ENCODE measurements at places on chromosomes 7 and 10.

DNA sequence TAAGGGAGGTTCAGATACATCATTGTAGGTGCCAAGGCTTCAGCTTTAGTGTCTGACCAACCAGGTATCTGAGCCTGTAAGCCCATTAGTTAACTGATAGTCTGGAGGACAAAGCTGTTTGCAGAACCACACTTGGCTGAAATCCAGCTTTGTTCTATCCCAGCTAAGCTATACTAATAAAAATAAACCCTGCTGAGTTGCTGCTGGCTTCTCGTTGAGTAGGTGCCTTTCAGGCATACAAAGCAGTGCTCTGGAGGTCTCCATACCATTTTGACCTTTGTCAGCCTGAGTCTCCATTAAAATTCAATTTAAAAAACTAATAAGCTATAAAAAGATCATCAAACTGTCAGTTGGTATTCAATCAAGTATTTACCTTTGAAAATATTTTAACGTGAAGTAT lies 22.0 kb downstream of the CDCA7L start:
- no peak for DNase-seq

DNA sequence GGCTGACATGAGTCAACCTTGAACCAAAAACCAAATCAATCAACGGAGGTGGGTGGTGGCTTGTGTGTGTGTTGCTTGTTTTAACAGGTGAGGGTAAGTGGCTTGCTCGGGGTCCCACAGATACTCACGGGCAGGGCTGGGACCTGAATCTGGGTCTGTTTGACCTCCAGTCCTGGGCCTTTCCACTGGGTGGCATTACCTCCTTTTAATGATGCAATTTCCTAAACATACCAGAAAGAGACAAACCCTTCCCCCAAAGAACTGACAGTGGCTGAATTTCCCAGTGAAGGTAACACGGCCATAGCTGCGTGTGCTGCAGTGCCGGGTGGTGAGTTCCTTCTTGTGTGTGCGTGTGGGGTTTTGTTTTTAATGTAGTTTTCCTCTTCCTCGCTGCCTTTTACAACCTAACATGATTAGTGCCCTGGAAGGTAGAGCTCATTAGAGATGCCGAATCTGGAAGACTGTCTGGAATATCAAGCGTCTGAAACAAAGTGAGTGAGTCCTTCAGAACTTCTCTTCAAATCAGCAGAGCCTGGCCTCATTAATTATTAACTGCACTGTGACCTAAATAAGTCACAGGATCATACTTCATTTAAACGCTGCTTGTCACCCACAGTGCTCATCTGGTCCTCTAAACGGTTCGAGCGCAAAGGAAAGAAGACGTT lies 166.1 kb upstream of the TCERG1L start:
- no peak for DNase-seq

DNA sequence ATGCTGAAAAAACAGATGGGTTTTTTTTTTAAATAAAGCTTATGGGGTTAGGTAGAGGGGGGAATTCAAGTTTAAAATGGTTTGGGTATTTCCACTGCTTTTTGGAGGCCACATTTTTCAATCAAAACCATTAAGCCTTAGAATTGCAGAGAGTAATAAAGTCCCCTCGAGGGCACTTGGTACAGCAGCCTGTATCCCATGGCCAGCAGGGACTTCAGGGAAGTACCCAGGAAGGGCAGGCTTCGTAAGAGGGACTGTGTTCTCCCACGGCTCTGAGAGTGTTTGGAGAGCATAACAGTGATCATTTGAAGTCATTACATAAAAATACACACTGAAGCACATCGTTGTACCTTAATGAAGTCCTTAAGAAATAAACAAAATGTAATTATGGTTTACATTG lies 432.7 kb downstream of the DPP6 start:
- DNase-seq: no peak

GRCh38 chr7:138033241-138033640 lies 31.4 kb upstream of the CREB3L2 start:
- no peak for DNase-seq

DNA sequence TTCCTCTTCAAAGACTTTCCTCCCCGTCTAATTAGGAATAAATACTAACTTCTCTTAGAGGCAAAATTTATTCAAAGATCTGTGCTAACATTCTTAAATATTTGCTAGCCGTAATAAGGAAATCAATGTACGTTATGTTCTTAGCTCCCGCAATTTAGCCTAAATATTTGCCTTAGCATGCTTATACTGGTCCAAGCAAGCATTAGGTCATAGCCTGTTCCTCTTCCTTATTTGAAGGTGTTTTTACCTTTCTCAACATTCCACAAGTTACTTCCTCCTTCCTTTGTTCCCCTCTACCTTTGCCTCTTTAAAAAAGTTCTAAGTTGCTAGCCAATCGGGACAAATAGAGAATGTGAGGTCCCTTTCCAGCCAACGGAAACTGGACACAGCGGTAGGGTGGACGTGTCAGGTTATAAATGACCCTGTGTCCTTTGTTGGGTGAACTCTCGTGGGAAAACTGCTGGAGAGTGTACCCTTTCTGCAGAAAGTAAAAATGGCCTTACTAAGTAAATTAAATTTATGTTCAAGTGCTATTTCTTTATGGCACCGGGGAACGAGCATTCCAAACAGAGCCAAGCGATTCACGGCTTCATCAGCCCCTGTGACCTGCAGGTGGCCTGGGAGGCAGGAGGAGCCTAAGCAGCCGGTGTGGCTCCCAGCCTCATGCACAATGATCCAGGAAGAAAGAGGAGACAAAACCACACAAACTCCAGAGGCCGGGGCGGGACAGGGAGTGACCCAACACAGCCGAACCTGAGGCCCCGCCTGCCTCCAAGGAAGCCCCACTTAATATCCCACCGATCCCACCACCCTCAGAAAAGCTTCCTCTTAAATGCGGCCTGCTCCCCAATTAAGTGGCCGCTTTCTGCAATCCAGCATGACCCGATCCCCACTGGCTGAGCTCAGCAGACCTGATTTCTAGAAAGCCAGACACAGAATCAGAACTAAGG lies 67.0 kb downstream of the ZRANB1 start:
- DNase-seq: no peak

DNA sequence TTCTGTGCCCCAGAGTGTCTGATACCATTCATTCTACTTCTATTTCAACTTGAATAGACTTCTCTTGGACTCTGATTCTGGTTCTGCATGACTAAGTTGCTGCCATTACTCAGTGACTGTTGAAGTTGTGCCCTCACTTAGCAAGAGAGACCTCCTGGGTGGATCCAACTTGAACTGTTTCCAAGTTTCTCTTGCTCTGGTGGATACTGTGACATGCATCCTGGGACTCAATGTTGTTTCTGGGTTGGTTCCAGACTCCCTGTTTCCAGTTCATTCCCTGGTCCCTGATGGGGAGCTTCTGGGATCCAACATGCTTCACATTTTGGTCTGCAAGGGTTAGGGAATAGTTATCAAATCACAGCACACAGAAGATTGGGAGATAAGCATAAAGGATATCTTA lies 26.2 kb upstream of the PRPF18 start:
- no peak for DNase-seq

- no peak for DNase-seq
Measured at GRCh38 chr10:121311812-121312443, 286.3 kb downstream of the FGFR2 start.

GRCh38 chr10:76195654-76196390 lies 764.4 kb downstream of the LRMDA start:
- no peak for DNase-seq

DNA sequence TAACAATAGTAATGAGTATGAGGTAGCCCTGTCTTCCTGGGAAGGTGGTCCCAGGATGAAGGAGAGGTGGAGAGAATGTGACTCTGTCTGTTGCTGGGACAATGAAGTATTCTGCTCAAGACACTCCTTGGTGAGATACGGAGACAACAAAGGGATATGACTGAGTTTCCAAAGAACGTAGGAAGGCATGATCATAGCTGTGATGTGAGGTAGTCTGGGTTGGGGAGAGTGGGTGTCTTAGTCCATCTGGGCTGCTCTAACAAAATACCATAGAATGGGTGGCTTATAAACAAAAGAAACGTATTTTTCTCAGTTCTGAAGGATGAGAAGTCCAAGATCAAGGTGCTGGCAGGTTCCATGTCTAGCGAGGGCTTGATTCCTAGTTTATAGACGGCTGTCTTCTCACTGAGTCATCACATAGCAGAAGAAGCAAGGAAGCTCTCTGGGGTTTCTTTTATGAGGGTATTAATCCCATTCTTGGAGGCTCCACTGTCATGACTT lies 84.9 kb upstream of the RHOBTB1 start:
- DNase-seq: no peak

DNA sequence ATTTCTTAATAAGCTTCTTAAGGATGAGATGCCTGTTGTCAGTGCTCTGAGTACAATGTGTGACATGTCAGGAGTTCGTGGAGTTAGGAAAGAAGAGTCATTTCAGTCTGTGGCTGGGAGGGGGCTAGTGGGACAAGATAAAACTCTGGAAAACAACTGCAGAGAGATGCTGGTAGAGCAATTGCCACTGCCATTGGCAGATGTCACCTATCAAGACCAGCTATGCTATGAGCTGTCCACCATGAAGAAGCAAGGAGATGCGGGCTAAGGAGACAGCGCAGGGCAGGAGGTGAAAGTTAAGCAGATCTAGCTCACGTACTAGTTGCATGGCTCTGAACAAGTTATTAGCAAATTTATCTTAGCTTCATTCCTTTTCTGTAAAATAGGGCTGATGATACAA lies 756.7 kb downstream of the KCNMA1 start:
- DNase-seq: no peak

GRCh38 chr7:69748530-69748929 lies 150.3 kb downstream of the AUTS2 start:
- no peak for DNase-seq

GRCh38 chr7:2639181-2639681 lies 7.4 kb downstream of the TTYH3 start:
- DNase-seq: no peak

DNA sequence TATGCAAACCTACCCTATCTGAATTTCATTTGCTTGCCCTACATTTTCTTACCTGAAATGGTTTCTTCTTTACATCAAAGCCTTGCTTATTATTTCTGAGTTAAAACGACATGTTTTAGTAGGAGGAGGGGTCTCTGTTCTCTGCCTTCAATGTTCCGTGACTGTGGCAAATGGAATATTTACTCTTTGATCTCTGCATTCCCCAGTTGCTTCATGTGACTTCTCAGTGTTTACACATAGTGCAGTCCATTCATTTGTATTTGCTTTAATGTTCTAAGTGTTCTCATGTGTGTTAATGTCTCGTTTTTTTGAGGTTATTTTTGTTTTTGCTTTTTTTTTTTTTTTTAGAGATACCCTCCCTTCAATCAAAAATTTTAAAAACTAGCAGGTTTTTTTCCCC lies 75.8 kb downstream of the GNAI1 start:
- no peak for DNase-seq

DNA sequence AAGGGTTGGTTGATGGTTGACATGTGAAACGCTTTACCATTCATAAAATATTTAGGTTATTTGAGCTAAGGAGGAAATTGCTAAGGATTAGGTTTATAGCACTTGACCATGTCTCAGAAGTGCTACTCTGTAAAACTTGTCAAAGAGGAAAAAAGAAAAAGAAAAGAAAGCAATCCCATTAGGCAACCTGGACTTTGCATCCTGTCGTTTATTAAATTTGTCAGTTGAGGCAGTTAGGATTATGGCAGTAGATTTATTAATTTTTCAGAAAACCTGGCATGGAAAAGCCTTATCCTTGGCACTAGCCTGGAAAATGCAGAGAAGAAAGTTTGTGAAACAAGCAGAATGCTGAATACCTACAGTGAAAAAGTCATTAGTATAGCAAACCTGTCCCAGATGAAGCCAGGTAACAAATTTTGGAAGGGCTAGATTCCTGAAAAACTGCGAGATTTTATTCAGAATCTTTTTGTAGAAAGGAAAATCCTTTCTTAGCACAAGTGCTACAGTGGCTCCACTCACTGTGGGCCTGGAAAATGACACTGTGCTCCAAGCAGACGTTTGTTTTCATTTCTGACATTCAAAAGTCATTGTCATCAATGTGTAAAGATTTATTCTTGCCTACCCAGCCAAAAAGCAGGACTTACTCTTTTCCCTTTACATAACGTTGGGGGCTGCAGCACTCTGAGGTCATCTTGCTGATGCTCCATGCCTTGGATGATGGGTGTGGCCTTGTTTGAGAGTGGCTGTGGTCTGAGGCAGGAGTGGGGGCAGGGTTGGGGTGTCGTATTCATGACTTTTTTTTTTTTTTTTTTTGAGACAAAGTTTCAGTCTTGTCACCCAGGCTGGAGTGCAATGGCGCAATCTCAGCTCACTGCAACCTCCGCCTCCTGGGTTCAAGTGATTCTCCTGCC lies 664.9 kb downstream of the SUGCT start:
- no peak for DNase-seq

- DNase-seq: no peak
Measured at GRCh38 chr7:28329661-28330363, 82.5 kb upstream of the CREB5 start.

DNA sequence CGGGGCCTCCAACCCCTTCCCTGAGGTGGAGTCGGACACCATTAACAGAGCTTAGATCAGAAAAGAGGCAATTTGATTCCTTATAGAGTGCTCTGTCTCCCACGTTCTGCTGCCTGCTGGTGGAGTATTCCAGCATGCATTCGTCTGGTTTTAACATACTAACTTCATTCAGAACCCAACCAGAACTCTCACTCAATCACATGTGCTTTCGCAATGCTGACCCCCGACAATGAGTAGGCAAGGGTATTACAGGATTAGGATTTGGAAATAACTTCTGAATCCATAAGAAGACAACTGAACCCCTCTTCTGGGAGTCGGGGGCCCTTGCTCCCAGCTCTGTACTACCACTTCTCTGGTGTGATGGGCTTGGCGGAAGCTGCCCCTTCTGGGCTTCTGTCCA lies 55.7 kb upstream of the HABP2 start:
- DNase-seq: no peak
